ENCODE measurements at places on chromosomes 6 and 20. TPM values are rescaled to one million over a fixed set of nuclear protein-coding genes. Genes with fewer than 3 reads are reported as not detected.

GRCh38 chr6:2433711-2434110 lies 188.3 kb upstream of the GMDS start:
- H3K36me3 ChIP-seq: no peaks in the 10 kb centered on the region
- H3K27ac ChIP-seq: no peak overlapping the region
- H3K4me3 ChIP-seq: no peak overlapping the region
- H3K4me1 ChIP-seq: no peaks in the 10 kb centered on the region

DNA sequence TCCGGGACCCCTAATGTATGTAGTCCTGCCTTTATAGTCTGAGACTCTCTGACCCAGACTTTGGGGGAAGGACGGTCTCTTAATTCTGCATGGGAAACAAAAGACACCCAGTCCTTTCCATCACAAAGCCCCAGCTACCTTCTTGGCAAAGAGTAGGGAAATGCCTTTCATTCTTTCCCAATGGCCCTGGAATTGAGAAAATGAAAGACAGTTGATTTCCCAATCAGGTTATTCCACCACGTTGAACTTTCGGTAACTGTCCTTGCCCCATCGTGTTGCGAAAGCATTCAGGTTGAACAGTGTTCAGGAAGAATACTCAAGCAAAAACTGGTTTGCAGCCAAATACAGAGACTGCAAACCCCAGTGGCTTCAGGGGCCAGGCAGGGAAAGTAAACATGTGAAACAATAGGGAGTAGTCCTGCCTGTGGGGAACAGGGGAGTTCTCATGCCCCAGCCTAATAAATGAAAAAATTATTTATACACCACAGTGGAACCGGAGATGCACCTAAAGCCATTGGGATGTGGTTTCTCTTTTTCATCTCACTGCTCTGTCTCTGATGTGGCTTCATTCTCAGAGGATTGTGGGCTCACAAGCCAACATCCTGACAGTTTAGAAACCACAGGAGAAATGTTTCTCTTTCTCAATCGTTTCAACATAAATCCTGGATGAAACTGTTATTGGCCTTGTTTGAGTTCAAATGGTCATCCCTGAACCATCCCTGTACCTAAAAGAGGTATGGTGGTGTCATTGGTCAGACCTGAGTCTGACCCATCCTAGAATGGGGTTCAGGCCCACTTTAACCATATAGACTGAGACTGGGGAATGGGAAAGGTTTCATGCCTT lies 44.2 kb upstream of the SLC9A8 start:
- H3K27ac ChIP-seq: peak overlapping the region; percentile 33
- H3K27me3 ChIP-seq: peaks cover 58% of the 10 kb centered on the region
- H3K4me1 ChIP-seq: peaks cover 24% of the 10 kb centered on the region
- peak; percentile 19 for DNase-seq
- no peaks in the 10 kb centered on the region for H3K36me3 ChIP-seq
- H3K4me3 ChIP-seq: no peak overlapping the region

DNA sequence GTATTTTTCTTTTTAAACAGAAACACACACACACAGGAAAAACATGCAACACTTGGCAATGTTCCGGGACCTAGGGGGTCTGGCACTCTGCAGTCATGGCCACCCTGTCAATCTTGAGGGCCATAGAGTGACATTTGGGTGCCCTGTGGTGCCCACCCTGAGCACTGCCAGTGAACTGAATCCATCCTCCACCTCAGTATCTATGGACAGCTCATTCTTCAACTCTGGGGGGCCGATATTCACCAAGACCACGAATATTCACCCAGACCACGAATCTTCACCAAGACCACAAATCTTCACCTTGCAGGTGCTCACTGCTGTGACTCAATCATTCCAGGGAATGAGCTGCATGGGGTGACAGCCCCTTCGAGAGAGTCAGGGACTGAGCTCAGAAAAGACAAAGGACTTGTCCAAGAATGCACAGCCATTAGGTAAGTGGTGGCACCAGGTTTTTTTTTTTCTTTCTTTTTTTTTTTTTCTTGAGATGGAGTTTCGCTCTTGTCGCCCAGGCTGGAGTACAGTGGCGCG lies 19.1 kb downstream of the SNAI1 start:
- DNase-seq: no peak
- H3K4me1 ChIP-seq: peaks cover 8% of the 10 kb centered on the region
- H3K4me3 ChIP-seq: no peak overlapping the region
- no peak overlapping the region for H3K27ac ChIP-seq
- no peaks in the 10 kb centered on the region for H3K36me3 ChIP-seq

GRCh38 chr6:101937108-101937507 lies 543.6 kb downstream of the GRIK2 start:
- H3K4me3 ChIP-seq: no peak overlapping the region
- no peaks in the 10 kb centered on the region for H3K4me1 ChIP-seq
- no peaks in the 10 kb centered on the region for H3K27me3 ChIP-seq
- no peak overlapping the region for H3K27ac ChIP-seq
- no peaks in the 10 kb centered on the region for H3K36me3 ChIP-seq

- DNase-seq: no peak
- H3K36me3 ChIP-seq: no peaks in the 10 kb centered on the region
- H3K4me3 ChIP-seq: no peak overlapping the region
- H3K27ac ChIP-seq: no peak overlapping the region
- no peaks in the 10 kb centered on the region for H3K27me3 ChIP-seq
Observed at GRCh38 chr6:11497881-11498280, 39.7 kb upstream of the TMEM170B start.

GRCh38 chr6:5499644-5500306 lies 238.5 kb downstream of the FARS2 start:
- no peak overlapping the region for H3K4me3 ChIP-seq
- H3K27ac ChIP-seq: peak overlapping the region; percentile 79
- H3K27me3 ChIP-seq: no peaks in the 10 kb centered on the region
- peaks cover 29% of the 10 kb centered on the region for H3K4me1 ChIP-seq

- no peak overlapping the region for H3K27ac ChIP-seq
- no peaks in the 10 kb centered on the region for H3K36me3 ChIP-seq
- H3K27me3 ChIP-seq: peaks cover 5% of the 10 kb centered on the region
Observed at GRCh38 chr6:112486454-112486853, 139.3 kb downstream of the RFPL4B start.

- peaks cover 3% of the 10 kb centered on the region for H3K27me3 ChIP-seq
- H3K4me3 ChIP-seq: no peak overlapping the region
- no peak overlapping the region for H3K27ac ChIP-seq
- no peaks in the 10 kb centered on the region for H3K36me3 ChIP-seq
Observed at GRCh38 chr20:36544134-36545018, 3.1 kb downstream of the MYL9 start.

DNA sequence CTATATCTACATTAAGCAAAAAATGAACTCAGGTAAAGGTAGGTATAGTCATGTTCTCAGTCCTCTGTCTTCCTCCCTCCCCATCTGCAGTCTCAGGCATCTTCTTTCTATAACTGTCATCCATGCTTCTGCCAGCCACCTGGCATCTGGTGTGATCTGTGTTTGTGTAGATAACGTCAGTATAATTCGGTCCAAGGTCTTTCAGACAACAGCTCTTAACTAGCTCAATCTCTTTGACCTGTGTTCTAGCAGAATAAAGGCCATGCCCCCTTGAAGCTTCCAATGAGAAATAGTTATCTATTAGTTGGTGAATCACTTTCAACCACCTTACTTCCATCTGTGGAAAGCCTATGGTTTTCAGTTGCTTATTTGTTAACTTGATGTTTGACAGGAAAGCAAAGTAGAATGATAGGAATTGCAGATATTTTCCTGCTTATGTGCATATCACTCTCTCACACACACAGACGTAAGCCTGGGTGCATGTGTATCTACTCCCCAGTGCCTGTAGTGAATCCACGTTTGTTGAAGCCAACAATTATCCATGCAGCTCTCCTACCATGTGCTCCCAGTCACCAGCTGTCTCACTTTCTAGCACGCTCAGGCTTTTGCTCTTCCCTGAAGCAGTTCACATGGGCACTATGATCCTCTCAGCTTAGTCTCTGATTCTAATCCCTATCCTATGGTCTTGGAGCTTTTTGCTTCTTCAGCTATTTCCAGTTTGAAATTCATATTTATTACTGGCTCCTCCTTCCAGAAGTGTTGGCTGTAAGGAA lies 433.7 kb upstream of the MANEA start:
- H3K4me1 ChIP-seq: no peaks in the 10 kb centered on the region
- H3K27ac ChIP-seq: no peak overlapping the region
- H3K27me3 ChIP-seq: no peaks in the 10 kb centered on the region
- no peak overlapping the region for H3K4me3 ChIP-seq
- H3K36me3 ChIP-seq: no peaks in the 10 kb centered on the region

GRCh38 chr20:48339986-48340882 lies 487.6 kb downstream of the PREX1 start:
- H3K27ac ChIP-seq: no peak overlapping the region
- no peaks in the 10 kb centered on the region for H3K36me3 ChIP-seq
- no peak for DNase-seq
- no peak overlapping the region for H3K4me3 ChIP-seq

- H3K4me3 ChIP-seq: peak overlapping the region; percentile 28
- H3K36me3 ChIP-seq: no peaks in the 10 kb centered on the region
- peak overlapping the region; percentile 29 for H3K27ac ChIP-seq
- H3K4me1 ChIP-seq: peaks cover 38% of the 10 kb centered on the region
- H3K27me3 ChIP-seq: no peaks in the 10 kb centered on the region
Observed at GRCh38 chr6:36955671-36956445, 1.3 kb downstream of the PI16 start.

DNA sequence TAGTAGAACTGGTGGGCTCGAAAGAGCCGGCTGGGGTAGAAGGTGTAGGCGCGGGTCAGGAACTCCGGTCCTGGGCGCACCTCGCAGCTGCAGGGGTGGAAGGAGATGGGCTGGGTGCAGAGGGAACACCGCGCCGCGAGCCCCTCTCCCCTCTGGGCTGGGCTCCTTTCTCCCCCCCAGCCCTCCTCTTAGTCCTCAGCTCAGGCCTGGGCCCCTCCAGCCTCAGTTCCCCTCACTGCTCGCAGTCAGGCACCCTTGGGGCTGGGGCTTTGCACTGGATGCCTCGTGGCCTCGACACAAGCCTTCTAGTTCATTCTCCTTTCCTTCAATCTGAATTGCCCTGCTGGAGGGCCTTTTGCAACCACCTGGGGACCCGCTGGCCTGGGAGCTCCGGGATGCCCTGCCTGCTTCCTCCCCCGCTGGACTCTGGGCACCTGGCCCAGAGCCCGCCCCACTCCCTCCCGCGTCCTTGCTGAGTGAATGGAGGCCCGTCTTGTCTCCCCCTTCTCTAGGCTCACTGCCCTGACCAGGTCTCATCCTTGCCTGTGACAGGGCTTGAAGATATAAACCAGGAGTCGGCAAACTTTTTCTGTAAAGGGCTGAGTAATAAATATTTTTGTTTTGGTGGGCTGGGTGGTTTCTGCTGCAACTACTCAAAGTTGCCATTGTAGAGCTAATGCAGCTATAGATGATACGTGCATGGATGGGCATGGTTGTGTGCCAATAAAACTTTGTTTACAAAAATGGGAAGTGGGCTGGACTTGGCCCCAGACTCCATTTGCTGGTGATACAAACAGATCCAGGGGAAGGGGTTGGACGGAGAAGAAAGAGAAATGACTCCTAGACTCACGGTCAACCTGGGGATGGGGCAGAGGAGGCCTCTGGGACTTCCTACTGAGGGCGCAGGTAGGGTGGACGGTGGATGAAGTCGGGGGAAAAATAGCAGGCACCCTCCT lies 47.3 kb downstream of the APCDD1L start:
- no peak overlapping the region for H3K4me3 ChIP-seq
- no peaks in the 10 kb centered on the region for H3K27me3 ChIP-seq
- no peaks in the 10 kb centered on the region for H3K36me3 ChIP-seq

The MAN1A1 gene
- 23.9 TPM for total RNA-seq

The OR2H1 gene
- not detected for total RNA-seq

The ABCC10 gene
- 31.9 TPM for total RNA-seq
